ENCODE measurements at places on chromosomes 5 and 9. TPM values are rescaled to one million over a fixed set of nuclear protein-coding genes. Genes with fewer than 3 reads are reported as not detected.

FRMD3 gene
- total RNA-seq = 3.7 TPM

PCDHB9 gene
- total RNA-seq = 1.3 TPM

NKD2 gene
- 31.6 TPM for total RNA-seq

BRINP1 gene
- total RNA-seq = 0.42 TPM

TOMM5 gene
- 94.1 TPM for total RNA-seq

FASTKD3 gene
- total RNA-seq = 8.4 TPM

WNK2 gene
- total RNA-seq = 0.93 TPM

RGS14 gene
- total RNA-seq = 14.2 TPM

ASPN gene
- 2.1 TPM for total RNA-seq

PDLIM4 gene
- 7.7 TPM for total RNA-seq

PCDHA12 gene
- 3.6 TPM for total RNA-seq

FAM170A gene
- not detected for total RNA-seq

ANKRD55 gene
- 0.94 TPM for total RNA-seq

MARCHF11 gene
- total RNA-seq = not detected

CNTFR gene
- 0.90 TPM for total RNA-seq

SLC27A6 gene
- total RNA-seq = 0.39 TPM

MRPS2 gene
- 21.9 TPM for total RNA-seq

PLPPR1 gene
- total RNA-seq = 1.9 TPM

ZFR gene
- total RNA-seq = 49.5 TPM

CDH9 gene
- not detected for total RNA-seq

NEUROG1 gene
- not detected for total RNA-seq

Data from left lung (tissue), 14 donors.